ENCODE measurements at places on chromosomes 6 and 20.

DNA sequence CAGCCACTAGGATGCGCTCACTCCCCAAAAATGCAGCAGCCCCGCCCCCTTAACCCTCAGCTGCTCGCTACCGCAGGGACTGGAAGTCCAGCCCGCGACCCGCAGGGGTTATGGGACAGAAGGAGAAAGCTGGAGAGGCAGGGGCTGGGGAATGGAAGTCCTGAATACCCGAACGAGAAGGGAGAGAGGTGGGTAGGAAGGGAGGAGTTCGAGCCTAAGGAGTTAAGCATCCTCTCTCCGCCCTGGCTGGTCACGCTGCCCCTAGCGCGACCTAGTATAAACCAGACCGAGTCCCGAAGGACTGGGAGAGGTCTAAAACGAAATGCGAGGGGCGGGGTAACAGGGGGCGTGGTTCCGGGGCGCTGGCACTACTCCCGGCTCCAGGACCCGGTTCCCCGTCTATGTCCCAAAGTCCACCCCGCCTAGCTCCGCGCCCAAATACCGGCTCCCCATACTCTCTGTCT, 448 bp upstream of the DDAH2 start:
- peak; percentile 84 for DNase-seq

GRCh38 chr6:159766906-159767305, 5.1 kb downstream of the ACAT2 start:
- no peak for DNase-seq

DNA sequence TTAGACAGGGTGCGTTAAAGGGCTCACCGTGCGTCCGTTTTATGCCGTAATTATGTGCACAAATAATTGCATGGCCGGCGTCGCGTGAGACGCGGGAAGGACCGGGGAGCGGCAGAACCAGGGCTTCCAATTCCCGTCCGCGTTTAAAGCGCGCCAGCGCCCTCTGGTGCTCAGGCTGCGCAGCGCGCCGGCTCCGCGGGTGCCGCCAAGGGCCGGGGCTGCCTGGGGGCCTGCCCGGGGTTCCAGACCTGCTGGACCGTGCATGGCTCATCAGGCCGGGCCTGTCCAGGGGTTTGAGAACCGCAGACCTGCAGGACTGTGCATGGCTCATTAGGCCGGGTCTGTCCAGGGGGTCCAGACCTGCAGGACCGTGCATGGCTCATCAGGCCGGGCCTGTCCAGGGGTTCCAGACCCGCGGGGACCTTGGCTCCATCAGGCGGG, 369.0 kb downstream of the THBS2 start:
- DNase-seq, result peak; percentile 24

DNA sequence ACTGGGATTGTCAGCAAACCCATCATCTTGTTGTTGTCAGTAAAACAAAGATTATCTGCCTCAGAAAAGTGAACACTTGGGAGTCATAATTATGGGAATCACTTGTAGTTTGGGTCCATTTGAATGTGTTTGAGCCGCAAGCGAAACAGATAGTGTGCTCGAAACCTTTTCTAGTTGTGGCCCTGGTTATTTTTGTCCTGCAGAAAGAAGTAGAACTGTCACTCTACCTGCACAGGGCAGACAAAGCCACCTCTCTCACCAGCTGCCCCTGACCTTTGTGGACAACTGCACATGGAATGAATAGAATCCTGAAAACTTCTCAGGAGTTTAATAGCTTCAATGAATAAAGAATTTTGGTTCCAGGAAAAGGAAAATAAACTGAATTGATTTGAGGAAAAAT, 156.1 kb upstream of the CHD6 start:
- no peak for DNase-seq

DNA sequence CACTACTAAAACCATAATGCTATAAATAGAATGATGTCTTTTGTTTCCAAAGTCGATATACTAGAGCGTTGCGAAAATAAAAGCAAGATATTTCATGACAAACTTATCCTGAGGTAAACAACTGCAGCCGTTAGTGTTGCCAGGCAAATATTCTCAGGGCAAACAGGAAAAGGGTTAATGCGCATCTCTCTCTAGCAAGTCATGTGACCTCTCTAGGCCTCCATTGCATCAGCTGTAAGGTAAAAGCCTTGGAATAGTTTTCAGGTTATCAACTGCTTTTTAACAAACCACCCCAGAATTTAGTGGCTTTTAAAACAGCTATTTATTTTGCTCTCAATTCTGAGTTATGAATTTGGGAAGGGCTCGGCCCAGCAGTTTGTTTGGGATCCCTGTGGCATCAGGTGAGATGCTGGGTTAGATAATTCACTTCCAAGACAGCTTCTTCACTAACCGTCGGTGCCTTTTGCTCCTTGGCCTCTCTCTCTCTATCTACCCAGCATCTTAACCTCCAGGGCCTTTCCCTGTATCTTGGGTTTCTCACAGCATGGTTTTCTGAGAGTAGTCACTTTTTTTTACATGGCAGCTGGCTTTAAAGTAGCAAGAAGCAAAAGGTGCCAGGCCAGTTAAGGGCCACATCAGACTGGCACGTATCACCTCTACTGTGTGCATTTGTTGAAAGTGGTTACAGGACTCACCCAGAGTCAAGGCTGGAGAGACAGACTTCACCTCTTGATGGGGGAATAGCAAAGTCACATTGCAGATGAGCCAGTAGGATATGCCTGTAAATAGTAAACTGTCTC, 39.2 kb upstream of the LTV1 start:
- DNase-seq, result peak; percentile 27

- peak; percentile 12 for DNase-seq
These were observed 8.8 kb downstream of the RANBP9 start for GRCh38 chr6:13702809-13703302.
